NCI-H1930 (cell line): ENCODE measurements at places on chromosomes 2 and 18.

- no peak for DNase-seq
Measured at GRCh38 chr2:240965905-240966456, 32.4 kb upstream of the SNED1 start.

GRCh38 chr2:241632478-241633325 lies 4.3 kb downstream of the THAP4 start:
- no peak for DNase-seq

DNA sequence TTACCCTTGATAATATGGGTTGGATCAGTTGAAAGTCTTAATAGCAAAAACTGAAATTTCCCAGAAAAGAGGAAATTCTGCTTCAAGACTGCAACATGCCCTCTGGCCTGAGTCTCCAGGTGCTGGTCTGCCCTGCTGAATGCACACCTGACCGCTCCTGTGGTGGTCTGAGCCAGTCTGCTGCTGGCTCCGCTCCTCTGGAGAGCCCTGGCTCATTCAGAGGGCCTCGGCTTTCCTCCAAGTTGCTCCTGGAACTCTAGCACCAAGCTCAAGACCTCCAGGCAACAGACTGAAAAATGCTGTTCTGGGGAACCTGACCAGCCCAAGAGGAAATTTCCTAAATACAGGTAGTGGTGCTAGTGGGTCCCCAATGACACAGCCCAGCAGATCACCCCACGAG lies 64.8 kb downstream of the DIPK1C start:
- DNase-seq: no peak

GRCh38 chr2:114156366-114157056 lies 266.6 kb downstream of the ACTR3 start:
- DNase-seq: no peak

DNA sequence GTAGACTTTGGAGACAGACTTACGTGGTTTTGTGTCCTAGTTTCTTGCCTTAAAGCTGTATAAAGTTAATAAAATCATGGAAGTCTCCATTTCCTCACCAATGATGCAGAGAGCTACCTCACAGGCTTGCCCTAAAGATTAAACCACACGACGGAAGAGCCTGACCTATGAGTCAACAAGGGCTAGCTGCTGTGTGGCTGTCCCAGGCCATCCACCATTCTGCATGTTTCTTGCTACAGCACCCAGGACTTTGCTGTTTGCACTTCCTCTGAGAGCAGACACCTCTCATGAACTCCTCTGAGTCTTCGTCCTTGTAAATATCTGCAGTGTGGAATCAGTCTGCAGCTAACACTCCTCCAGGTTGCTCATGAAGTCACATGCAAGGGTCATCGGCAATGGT lies 160.0 kb upstream of the TRIB2 start:
- DNase-seq: no peak

GRCh38 chr18:75544496-75544895 lies 117.0 kb upstream of the SMIM21 start:
- DNase-seq: no peak

DNA sequence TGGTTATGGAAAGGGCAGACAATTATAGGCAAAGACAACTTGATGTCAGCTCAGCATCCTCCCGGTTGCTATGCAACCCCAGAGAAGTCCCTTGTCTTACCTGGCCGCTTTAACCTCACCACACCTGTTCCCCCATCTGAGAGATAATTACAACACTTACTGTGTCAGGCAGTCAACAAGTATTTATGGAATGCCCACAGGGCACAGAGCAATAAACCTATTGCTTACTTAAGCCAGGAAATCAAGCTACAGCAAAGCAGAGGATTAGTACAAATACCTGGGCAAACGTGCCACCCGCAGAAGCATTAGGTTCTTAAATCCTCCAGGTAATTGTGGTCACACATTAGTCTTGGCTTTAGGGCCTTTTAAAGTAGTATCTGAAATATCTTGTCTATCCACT lies 320.4 kb upstream of the REV1 start:
- no peak for DNase-seq

DNA sequence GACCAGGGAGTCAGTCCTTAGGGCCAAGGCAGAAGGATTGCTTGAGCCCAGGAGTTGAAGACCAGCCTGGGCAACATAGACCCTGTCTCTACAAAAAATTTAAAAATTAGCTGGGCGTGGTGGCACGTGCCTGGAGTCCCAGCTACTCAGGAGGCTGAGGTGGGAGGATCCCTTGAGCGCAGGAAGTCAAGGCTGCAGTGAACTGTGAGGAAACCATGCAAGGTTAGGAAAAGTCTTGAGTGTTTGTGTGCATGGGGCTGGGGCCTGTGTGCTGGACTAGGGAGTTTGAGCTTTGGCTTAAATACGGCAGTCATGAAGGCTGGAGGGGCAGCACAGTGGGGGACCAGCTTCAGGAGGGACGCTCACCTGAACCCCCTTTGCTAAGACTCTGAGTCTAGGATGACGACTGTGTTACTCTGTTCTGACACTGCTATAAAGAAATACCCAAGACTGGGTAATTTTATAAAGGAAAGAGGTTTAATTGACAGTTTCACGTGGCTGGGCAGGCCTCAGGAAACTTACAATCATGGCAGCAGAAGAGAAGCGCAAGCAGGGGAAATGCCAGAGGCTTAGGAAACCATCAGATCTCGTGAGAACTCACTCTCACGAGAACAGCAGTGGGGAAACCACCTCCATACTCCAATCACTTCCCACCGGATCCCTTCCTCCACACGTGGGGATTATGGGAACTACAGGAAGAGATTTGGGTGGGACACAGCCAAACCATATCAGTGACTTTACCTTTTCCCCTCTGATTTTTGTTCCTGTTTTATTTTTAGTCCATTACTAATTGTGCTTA lies 39.4 kb downstream of the GORASP2 start:
- DNase-seq: no peak

DNA sequence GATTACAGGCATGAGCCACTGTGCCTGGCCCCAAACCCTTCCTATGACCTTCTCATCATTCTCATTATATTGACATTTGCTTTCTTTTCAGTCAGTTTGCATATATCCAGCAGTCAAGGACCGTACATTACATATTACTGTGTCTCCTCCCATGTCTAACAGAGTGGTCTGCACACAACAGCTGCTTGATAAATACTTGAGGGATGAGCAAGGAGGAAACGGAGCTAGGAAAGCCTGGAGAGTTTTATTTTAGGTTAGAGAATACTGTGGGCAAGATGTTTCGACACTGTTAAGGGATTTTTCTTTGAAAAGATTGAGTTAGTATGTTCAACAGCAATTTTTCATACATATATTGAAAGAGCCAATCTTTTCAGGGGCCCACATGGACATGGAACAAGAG lies 76.2 kb upstream of the CHRNA1 start:
- DNase-seq: no peak

DNA sequence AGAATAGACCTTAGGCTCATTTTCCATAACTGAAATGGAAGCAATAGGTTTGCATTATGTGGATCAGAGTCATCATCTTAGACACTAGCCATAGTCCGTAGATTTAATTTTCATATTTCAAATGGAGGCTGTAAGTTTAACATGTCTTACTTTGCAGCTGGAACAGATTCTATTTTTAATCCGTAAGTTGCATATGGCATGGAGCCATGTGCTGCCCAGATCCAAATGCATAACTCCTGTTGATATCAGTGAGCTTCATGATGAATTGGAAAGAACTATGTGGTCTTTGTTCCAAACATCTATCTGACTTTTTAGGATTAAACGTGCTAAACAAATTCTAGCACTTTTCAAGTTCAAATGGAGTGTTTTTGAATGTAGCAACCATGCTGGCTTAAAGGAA lies 43.4 kb downstream of the MEIS1 start:
- DNase-seq: no peak

GRCh38 chr2:215548714-215549113 lies 112.8 kb upstream of the FN1 start:
- DNase-seq: no peak

GRCh38 chr2:98479959-98480524 lies 35.4 kb downstream of the INPP4A start:
- DNase-seq: no peak
